HFF-Myc (cell line): ENCODE measurements at places on chromosomes 16 and 17.

DNA sequence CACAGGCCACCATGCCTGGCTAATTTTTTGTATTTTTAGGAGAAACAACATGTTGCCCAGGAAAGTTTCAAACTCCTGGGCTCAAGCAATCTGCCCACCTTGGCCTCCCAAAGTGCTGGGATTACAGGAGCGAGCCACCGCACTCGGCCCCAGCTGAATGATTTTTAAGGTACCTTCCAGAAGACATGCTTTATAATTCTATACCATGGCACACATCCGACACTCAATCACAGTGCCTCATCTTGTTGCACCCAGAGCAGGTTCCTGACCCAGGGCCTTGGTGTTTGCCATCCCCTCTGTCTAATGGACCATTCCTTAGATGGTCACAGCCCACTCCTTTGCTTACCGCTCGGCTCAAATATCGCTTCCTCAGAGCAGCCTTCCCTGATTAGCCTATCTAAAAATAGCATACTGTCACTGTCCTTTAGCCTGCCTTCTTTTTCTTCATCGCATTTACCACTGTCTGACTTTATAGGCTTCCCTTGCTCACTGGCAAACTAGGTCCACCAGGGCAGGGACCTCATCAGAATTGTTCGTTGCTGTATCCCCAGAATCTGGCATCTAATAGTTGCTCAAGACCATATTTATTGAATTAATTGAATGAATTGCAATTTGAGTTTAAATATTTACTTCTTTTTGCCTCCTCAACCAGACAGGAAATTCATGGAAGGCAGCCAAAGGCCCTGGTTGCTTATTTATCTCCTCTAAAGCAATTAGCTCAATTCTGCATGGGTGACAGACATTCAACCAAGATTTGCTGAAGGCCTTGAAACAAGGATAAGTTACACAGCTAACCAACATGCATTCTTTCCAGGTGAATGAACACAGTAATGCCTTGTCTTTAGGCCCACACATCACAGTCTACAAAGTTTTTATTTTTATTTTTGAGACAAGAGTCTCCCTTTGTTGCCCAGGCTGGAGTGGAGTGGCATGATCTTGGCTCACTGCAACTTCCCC is 6.3 kb upstream of the TENT4B start:
- no peak for DNase-seq

DNA sequence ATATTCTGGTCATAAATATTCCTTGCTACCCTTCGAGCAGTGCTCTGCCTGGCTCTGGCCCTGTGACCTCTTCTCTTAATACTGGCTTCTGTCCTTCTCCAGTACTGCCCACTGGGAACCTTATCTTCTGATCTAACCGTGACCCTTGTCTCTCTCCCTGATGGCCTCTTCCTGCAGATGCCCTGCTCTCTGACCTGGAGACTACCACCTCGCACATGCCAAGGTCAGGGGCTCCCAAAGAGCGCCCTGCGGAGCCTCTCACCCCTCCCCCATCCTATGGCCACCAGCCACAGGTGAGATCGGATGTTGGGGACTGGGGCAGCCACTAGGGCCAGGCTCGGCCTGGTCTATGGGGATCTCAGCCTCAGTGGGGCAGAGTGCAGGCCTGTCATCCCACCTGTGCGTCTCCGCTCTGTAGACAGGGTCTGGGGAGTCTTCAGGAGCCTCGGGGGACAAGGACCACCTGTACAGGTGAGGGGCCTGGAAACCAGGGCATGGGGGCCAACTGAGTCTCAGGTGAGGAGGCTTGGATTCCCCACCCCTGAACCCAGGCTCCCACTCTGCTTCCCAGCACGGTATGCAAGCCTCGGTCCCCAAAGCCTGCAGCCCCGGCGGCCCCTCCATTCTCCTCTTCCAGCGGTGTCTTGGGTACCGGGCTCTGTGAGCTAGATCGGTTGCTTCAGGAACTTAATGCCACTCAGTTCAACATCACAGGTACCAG is 1.5 kb downstream of the TGFB1I1 start:
- DNase-seq = no peak

DNA sequence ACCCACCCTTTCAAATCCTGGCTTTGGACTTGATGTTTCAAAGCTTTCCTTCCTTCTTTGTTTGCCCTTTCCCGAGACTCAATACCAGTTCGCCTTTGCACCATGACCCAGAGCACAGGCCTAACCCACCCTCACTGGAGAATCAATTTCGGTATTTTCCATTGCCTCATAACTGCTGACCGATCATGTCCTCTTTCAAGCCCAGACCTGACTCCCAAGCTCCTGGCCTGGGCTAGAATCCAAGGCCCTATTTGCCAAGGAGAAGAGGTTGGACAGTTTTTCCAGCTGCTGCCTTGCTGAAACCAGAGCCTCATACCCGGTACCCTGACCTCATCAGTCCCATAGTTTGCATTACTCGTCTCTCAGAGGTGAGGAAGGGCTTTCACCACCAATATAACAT is 35.3 kb upstream of the HELZ start:
- no peak for DNase-seq

DNA sequence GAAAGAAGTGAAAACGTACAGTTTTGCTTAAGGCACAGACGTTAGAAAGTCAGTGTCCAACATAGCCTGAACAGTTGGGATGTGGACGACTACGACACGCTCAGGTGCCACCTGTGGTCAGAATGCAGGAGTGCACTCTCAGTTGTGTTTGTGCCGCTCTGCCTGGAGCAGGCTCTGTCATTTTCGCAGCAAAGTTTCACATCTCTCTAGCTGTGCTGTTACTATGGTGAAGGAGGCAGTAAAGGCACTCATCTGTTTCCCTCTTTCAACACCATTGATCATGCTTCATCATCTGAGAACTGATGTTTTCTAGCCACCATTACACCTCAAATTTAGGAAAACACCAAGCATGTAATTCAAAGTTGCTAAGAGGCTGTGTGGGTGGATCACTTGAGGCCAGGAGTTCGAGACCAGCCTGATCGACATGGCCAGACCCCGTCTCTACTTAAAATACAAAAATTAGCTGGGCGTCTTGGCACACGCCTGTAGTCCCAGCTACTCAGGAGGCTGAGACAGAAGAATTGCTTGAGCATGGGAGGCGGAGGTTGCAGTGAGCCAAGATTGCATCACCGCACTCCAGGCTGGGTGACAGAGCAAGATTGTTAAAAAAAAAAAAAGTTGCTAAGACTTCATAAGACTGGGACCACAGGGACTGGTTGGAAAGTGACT is 44.9 kb upstream of the DNAJA2 start:
- no peak for DNase-seq

GRCh38 chr16:81499576-81500380 is 55.2 kb downstream of the CMIP start:
- no peak for DNase-seq

DNA sequence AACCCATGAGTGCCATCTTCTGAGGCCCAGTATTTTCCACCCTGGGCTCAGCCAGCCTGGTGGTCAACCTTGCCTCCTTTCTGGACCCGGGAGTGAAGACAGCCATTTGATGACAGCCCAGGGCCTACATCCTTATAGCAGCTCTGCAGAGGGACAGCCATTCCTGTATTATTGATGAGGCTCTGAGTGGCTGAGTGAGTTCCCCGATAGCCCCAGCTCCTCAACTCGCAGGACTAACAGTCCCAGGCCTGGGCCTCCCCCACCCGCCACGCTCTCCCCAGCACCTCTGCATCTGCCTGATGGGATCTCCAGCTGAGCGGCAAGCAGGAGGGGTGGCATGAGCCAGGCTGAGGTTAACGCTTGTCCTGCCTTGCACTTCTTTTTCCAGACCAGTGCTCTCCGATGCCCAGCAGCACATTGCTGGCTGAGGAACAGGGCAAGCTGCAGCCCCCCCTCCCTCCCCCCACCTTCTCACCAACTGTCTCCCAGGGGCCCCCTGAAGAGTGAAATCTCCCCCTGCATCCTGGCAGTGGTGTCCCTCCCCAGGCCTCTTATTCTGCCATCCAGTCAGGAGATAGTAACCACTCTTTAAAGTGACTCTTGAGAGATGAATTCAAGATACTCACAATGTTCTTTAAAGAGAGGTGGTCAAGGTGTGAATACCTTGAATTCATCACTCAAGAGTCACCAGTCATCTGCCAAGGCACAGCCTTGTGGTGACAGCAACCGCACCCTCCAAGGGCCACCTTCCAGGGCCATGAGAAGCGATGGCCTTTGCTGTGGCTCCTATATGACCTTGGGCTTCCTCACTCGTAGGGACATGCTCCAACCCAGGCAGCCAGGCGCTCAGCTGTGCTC is 23.5 kb downstream of the CACNG5 start:
- no peak for DNase-seq

- no peak for DNase-seq
Measured at GRCh38 chr17:71632328-71632727, 488.5 kb upstream of the SOX9 start.

- DNase-seq = no peak
Measured at GRCh38 chr16:67675579-67675935, 8.9 kb downstream of the C16orf86 start.

- no peak for DNase-seq
Measured at GRCh38 chr17:15393414-15393813, 52.0 kb upstream of the TEKT3 start.

DNA sequence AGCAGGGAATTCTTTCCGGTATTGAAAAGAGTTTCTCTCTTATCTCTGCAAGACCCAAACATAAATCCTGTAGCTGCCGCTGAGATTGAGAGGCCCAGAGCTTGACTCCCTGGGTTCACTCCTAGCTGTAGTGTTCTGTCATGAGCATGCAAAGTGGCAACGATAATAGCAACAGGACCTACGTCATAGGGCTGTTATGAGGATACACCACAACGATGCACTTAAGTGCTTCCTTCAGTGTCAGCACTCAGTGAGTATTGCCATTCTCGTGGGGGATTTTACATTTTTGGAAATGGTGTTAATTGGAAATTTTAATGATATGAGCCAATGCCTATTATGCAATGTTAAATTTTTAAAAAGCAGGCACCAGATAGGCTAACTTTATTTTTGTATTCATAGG is 199.8 kb downstream of the CYLD start:
- DNase-seq = no peak

- no peak for DNase-seq
Measured at GRCh38 chr17:77869665-77870132, 88.8 kb upstream of the TNRC6C start.

DNA sequence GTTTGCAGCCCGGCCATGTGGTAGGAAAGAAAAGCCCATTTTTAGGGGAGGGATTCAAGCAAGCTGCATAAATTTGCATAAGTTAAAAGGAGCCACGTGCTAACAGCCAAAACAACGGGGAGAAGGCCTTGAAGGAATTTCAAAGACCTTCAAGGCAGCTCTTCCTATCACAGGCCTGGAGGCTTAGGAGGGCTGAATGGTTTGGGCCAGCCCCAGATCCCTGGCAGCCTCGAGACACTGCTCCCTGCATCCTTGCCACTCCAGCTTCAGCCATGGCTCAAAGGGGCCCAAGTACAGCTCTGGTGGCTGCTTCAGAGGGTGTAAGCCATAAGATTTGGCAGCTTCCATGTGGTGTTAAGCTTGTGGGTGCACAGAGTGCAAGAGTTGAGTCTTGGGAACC is 22.6 kb downstream of the PRDM7 start:
- no peak for DNase-seq

GRCh38 chr17:65630502-65630901 is 69.1 kb upstream of the AXIN2 start:
- no peak for DNase-seq

DNA sequence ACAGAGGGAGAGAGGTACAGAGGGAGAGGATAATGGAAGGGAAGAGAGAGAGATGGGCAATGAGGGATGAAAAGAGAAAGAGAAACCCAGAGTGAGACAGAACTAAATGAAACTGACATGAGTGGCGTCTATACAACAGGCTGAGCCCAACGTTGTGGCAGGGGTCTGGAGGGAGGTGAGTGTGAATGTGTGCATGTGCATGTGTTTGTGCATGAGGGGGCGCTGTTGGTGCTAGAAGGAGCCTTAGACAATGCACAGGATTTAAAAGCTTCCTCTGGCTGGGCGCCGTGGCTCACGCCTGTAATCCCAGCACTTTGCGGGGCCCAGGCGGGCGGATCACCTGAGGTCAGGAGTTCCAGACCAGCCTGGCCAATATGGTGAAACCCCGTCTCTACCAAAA is 454.8 kb upstream of the CDH11 start:
- DNase-seq = no peak

DNA sequence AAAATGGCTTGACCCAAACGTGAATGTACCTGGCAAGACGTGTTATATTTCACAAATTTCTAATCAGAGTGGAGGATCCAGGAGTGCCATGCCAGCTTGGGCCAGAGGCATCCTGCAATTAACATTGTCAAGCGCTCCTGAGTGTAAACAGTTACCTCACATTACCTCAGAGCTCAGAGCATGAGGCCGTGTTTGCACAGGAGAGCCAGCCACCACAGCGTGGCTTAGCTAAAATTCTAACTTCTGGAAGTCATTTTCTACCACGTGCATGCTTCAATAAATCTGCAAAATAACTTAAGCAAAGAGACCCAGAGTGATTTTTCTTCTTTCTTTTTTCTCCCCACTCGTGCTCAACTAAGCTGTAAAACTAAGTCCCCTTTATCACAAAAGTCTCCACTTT is 769.0 kb downstream of the KCNJ2 start:
- no peak for DNase-seq

- DNase-seq = no peak
Measured at GRCh38 chr17:20302246-20302917, 165.0 kb downstream of the LGALS9B start.

DNA sequence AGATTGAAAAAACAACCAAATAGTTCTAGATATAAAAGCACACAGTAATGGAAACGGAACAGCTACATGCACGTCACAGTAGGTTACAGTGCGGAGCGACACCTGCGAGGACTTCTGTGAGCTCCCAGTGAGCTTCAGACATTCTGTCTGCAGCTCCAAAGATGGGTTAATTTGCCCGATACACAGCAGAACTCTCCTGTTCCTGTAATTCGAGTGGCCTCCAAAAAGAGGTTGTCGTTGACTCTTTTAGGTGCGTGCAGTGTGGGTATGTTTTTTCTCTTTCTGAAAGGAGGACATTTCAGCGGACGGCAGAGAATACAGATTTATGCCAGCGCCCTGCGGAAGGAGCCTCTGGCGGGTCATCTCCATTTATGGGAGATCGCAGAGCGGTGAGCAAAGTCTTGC is 2.9 kb downstream of the OR1F1 start:
- no peak for DNase-seq

DNA sequence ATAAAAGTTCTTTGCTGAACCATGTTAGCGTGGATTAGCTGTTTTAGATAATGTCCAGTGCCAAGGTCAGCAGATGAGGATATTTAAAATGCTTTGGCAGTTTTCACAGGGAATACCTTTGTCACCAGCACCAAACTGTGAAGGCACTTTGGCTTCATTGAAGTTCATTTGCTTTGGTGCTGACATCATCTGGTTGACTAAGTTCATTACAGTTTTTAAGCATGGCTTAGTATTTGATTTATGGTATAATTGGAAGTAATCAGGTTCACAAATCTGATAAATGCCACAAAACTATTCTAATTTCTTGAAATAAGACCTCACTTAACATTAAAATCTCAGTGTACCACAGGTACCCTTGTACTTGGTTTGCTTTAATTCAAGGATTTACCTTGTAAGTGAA is 4.3 kb downstream of the GID4 start:
- DNase-seq = no peak
